ENCODE measurements at places on chromosomes 5 and 9.

DNA sequence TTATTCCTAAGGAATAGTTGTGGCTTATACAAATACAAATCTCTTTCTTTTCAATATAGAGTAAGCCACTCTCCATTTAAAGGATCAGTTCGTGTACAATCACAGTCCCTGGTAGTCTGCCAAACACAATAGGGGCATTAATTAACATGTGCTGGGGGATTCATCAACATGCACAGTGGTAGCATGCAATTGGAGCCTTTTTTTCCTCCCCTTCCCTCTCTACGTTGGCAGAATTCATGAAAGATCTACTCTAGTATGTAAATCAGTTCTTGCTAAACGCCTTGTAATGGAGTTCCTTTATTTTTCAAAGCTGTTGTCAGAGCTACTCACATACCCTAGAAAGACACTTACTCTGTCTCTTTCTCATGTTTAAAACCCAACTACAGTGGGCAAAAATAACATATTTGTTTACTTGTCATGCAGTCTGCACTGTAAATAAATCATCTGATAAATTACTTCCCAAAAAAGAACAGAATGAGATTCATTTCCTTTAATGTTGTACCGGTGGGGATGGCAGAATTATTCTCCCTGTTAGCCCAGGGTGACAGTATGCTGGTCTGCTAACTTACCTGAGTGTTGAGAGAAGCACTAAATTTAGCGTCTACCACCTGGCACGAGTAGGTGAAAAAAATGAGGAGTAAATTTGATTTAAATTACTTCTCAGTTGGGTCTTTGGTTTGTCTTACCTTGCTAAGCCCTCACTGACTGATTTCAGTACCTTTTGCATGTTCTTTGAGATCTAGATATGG lies 341.5 kb upstream of the CCNH start:
- DNase-seq, result no peak

DNA sequence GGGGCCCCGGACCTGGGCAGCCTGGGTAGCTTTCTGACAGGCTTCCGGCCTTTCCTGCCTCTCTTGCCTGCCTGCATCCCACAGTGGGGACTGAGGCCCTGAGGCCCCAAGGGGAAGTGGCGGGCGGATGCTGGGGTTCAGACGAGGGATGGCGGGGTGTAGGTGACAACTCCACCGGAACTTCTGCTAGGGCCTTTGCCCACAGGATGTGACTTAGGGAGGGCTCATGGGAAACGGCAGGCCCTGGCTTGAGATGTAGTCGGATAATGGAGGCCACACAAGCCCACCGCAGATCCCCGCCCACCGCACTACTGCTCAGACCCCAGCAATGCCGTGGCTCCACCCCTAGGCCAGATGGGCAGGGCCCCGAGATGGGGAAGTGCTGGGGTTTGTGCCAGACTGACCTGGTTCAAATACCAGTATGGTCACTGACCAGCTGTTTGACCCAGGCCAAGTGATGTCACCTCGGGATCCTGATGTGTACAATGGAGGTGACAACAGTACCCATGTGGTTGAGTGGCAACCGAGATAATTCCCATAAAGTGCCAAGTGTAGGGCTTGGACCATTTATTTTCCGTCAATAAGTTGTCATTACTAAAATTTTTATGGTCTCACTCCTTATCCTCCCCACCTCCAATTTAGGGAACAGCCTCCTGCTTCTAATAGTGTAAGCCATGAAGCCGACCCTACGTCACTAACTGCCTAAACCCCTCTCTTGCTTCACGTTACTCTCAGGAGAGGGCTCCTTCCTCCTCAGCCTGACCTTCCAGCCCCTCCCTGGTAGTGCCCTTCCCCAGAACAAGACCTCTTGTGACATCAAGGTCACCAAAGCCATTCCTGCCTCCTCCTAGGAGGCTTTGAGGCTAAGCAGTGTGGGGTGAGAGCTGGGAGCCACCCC lies 2.5 kb upstream of the CDK9 start:
- DNase-seq, result no peak

DNA sequence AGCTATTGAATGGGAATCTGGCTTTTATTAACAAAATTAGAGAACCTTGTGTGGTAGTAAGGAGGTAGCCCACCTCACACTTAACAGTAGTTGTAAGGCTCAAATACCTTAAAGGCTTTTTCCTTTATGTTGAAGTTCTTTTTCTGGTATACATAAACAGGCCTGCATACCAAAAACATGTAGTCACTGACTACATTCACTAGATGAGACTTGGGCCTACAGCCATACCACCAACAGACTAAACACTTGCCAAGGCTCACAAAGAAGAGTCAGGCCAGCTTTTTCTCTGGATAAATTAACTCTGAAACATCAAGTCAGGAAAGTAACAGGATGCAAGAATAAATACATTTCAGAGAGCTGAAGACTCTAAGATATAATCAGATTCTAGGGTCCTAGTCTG lies 78.6 kb upstream of the MPDZ start:
- DNase-seq, result no peak

DNA sequence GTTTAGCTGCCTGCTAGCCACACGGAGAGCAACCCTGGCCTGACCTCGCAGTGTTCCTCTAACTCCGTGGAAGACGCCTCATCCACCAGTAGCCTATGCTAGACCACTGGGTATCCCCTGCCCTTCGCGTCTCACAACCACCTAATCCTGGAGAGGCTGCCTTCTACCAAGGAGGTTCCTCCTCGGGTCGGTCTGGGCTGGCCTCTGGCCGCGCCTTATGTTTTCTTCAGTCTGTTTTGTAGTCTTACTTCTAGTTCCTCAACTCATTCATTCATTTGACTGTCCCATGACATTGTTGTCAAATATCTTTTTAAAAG lies 1.6 kb upstream of the TPM2 start:
- no peak for DNase-seq

DNA sequence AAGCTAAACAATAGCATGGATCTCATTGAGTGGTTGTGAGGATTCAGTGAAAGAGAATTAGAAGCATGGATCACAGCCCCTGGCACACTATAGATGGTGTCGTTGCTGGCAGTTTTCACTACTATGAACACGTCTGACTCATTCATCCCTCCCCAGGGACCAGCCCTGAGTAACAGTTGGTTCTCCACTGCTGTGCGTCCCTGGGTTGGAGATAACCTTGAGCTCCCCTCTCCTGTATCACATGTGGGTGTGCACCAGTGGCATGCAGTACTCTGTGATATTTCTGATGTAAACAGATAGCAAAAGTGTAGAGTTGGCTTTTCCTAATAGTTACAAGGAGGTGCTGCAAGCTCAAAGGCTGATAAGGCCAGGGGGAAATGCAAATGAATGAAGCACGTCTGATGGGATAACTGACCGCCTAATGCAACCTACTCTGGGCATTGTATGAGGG lies 8.8 kb upstream of the LCP2 start:
- DNase-seq, result no peak

DNA sequence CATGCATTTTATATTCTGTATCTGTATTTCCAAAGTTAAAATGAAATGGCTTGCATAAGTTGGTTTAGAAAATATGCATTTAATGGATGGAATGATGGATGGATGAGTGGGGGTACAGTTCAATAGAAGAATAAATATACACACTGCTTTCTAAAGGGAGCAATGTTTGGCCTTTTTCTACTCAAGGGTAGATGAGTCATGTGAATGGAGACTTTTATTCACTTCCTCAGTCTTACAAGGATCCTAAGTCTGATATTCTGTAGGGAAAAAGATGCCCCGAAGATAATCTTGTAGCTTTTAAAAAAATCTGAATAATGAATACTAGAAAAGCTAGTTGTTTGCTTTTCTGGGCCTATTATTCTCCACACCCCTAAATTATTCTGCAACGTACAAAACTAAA lies 2112.1 kb downstream of the MAT2B start:
- DNase-seq, result no peak

DNA sequence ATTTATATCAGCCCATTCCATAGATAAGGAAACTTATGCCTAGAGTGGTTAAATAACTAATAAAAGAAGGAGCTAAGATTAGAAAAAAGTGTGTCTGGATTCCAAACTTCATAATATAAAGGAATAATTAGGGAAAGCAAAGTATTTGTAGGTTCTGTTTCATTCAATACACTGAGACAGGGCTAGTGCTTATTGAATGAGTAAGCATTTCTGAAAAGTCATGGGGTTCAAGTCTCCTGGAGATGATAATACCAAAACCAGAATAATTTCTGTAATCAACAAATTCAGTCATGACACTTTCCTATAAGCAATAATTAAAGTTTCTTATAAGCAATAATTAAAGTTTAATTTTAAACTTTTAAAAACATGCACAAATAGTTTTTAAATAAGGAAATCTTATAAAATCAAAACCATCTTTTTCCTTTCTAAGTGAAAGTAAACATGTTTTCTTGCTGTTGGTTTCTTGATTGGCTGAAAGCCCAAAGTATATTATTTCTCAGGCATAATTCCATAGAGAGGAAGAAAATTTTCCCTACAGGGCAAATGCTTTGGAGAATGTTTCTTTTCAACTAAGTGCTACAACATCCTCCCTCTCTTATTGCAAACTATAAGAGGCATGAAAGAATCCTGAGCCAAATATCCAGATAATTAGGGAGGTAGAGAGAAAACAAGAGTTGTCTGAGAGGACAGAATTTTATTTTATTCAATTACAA lies 510.2 kb downstream of the PRELID2 start:
- no peak for DNase-seq

All from esophagus squamous epithelium (tissue), 5 donors.